ENCODE measurements at places on chromosomes 4 and X.

GRCh38 chrX:28880136-28880535 is 292.9 kb downstream of the IL1RAPL1 start:
- ATAC-seq: no peak

DNA sequence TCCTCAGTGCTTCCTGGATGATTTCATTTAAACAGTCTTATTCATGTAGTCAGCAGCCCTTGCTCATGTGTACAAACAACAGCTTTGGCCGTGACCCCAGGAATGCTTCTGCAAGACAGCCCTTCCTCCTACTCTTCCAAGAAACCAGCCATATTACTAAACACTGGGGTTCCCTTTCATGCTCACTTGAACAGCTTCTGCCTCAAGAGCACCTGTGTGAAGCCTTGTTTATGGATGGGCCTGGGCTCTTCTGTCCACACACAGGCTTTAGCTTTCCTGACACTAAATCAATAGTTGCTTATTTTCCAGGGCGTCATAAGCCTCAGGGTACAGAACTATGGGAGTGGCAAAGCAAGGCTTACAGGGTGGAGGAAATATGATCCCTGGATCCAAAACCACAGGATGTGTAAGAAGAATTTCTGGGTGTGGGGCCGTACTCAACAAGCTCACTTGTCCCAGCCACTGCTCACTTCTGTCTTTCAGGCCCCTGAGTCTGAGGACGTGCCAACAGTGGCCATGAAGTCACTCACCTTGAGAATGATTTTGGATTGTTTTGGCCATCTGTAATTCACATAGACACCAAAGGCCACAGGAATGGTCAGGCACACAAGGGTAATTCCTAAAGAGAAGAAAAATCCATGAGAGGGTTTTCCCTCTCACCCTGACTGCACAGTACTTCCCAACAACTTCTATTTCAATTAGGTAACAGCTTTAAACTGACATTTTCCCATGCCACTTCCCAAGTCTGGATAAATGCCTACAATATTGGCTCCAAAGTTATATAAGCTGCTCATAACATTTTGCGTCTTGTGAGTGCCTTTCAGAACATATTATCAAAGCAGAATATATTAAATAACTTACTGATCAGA is 17.7 kb downstream of the SLC10A6 start:
- no peak for ATAC-seq

- no peak for ATAC-seq
These were observed 35.1 kb upstream of the NPY2R start for GRCh38 chr4:155173371-155173770.

- no peak for ATAC-seq
These were observed 18.9 kb downstream of the RPS4X start for GRCh38 chrX:72258174-72258573.

DNA sequence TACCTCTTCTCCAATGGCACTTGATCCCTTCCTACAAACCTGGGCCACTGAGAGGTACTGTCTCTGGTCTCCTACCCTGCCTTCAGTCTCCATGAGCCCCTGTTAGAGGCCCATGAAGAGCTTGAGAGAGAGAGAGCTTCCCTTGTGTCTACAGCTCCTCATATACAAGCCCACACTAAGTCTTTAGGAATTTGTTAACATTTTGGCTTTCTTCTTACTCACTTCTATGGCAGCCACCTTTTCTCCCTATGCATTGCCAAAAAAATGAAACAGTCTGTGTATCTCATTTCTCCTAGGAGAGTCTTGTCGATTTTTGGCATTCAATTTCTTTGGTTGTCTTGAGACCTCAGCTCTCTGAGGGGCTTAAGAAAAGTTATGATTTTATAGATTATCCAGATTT is 90.9 kb upstream of the LNX1 start:
- no peak for ATAC-seq

DNA sequence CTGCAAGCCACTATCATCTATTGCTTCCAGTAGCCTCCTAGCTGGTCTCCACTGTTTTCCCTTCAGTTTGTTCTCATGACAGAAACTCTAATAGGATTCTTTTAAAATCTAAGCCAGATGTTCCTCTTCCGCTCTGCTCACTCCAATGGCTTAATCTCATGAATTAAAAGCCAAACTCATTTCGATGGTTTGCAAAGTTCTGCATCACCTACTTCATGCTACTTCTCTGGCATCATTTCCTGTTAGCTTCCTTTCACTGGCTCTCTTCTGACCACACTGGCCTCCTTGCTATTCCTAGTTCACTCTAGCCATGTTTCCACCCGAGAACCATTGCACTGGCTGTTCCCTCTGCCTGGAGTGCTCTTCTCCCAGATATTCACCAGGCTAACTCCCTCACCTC is 102.0 kb upstream of the LSM6 start:
- ATAC-seq: no peak

DNA sequence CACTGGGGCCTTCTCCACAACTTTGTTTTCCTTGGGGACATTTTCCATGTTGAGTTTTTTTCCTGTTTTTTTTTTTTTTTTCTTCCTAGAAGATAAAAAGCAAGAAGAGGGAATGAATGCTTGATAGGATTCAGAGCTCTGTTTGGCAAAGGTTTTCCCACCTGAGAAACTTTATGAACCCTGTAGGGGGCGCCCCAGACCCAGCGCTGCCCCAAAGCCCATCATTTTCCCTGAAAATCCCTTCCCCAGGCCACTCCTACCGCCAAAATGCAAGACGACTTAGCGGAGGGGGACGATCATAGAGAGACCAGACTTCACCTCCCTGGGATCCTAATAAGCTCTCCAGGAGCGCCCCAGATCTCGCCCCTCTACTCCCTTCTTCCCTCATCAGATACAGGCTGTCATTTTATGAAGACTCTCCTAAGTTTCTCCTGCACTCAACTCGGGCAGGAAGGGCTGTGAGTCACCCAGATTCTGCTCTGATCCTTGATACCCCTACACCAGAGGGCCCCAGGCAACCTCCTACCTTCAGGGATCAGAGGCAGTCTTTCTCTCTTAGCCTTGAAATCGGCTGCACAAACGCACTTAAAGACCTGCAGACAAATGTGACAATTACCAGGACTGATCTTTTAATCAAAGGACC is 1.4 kb downstream of the BEX5 start:
- ATAC-seq: no peak

- no peak for ATAC-seq
These were observed 52.8 kb downstream of the FAM47C start for GRCh38 chrX:37060999-37061398.

DNA sequence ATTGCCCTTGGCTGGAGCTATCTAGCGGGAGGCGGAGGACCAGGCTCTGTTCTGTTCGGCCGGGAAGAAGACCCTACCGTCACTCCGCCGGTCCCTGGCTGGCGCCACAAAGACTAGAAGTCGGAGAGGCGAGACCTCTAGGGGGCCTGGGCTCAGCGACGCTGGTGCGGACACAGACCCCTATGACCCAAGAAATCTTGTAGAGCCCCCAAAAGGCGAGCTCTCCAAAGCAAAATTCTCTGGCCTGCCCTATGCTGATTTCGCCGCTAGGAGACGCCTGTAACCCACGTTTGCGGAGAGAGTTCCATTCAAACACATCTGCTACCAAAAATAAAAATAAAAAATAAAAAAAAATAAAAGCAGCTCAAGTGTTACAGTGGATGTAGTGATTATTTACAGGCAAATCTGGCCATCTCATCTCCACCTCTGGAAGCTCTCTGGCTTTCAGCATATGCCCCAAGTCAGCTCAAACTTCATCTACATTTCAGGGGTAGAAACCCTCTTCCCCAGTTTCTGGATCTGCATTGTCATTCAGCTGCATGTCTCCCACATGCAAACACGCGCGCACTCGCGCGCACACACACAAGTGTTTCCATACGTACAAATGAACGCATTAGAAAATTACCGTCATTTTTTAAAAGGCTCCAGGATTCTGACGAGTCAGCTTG is 2.4 kb upstream of the PCDH10 start:
- ATAC-seq: no peak

GRCh38 chrX:39749135-39749534 is 348.6 kb downstream of the BCOR start:
- no peak for ATAC-seq

DNA sequence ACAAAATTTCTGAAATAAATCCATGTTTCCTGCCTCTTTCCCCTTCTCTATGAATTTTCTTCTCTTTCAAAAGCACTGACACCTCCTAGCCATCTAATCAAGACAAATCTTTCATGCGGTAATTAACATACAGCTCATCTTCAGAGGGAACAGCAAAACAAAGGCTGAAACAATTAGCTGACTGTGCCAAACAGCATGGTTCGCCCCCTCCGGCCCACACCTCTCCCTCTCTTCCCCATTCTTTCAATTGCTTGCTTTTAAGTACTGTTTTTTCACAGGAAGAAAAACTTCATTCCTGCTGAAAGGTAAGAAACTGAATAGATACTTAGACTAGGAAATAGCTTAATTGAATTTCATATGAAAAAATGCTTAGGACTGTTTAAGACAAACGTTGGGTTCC is 291.1 kb upstream of the NOCT start:
- no peak for ATAC-seq

GRCh38 chr4:173242466-173243250 is 74.0 kb downstream of the GALNT7 start:
- no peak for ATAC-seq

DNA sequence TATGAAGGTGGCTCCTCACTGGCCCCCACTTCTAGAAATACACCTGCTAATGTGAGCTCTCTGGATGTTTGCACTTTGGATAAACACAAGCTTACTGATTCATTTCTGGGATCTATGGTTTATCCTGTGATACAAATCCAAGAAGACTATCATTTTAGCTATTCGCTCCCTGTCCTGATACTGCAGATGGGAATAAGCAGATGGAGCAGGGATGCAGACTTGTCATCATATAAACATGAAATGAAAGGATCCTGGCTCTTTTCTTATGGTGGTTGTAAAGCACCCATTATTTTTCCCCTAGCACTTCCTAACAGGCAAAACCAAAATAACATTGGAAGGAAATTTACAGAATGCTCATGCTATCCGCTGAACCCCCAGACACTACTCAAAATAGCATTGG is 162.9 kb upstream of the NOCT start:
- ATAC-seq: no peak
